ENCODE measurements at places on chromosomes 3 and 15.

GRCh38 chr3:190175490-190175889 is 54.8 kb upstream of the P3H2 start:
- no peak for DNase-seq

DNA sequence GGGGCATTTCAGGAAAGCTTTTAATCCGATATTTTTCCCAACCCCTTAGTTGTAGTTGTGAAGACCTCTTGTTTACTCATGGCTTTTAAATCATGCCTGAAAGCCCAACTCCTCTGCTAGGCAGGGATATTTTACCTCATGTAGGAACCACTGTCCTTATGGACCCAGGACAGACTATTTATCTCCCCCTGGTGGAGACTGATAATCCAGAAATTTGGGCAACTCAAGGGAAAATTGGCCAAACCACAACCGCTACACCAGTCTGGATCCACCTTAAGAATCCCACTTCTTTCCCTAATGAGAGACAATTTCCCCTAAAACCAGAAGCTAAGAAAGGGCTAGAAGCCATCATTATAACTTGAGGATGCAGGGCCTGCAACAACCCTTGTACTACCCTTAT is 248.1 kb upstream of the STAC start:
- no peak for DNase-seq

- no peak for DNase-seq
These were observed 1.8 kb downstream of the ICE2 start for GRCh38 chr15:60477164-60477563.

GRCh38 chr3:143306407-143306806 is 186.8 kb downstream of the CHST2 start:
- no peak for DNase-seq

DNA sequence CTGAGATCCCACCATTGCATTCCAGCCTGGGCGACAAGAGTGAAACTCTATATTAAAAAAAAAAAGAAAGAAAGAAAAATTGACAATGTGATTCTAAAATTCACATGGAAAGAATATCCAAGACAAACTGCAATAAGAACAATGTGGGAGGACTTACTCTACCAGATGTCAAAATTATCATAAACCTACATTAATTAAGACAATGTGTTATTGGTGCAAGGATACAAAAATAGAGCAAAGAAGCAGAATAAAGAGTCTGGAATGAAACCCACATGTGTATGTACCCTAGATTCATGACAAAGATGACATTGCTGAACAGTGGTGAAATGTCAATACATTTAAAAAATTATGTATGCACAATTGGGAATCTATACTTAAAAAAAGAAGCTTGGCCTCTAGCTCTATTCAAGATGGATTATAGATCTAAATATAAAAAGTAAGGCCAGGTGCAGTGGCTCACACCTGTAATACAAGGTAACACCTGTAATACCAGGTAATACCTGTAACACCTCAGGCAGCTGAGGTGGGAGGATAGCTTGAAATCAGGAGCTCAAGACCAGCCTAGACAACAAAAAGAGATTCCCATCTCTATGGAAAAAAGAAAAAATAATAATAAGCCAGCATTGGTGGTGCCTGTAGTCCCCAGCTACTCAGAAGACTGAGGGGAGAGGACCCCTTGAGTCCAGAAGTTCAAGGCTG is 45.7 kb downstream of the ZBTB11 start:
- DNase-seq = no peak

GRCh38 chr3:119831022-119831421 is 49.1 kb downstream of the NR1I2 start:
- no peak for DNase-seq

- DNase-seq = no peak
These were observed 28.1 kb downstream of the ATRIP start for GRCh38 chr3:48474619-48475018.

GRCh38 chr3:113274425-113275257 is 63.3 kb downstream of the BOC start:
- DNase-seq = no peak

GRCh38 chr3:32994045-32994444 is 42.6 kb downstream of the CCR4 start:
- DNase-seq = no peak

GRCh38 chr3:70506775-70507174 is 194.3 kb upstream of the MDFIC2 start:
- no peak for DNase-seq

DNA sequence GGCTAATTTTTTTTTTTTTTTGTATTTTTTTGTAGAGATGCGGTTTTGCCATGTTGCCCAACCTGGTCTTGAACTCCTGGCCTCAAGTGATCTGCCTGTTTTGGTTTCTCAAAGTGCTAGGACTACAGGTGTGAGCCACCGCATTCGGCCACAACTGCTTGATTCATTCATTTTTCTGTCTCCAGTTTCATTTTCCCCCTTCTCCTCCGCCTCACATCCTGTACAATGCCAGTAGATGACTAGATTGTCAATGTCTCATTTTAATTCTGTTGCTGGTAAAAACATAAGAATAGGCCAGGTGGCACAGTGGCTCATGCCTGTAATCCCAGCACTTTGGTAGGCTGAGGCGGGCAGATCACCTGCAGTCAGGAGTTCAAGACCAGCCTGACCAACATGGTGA is 12.0 kb upstream of the ZNF592 start:
- DNase-seq = no peak

GRCh38 chr15:101733545-101733944 is 9.3 kb upstream of the TARS3 start:
- no peak for DNase-seq

DNA sequence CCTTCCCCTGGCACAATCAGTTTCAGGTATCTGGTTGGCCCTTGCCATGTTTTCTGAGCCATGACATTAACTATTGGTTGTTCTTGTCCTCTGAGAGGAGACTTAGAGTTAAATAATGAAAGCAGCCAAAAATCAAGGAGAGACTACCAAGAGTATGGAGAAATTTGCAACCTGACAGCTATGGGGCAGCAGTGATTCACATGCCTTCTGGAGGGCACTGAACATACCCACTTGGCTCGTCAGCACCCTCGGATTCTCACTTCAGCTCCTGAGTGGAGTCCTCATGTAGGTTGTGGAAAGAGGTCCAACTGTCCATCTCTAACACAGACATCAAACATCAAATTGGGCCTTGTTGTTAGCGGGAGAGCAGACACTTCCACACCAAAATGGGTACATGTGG is 265.6 kb downstream of the EBLN2 start:
- no peak for DNase-seq

DNA sequence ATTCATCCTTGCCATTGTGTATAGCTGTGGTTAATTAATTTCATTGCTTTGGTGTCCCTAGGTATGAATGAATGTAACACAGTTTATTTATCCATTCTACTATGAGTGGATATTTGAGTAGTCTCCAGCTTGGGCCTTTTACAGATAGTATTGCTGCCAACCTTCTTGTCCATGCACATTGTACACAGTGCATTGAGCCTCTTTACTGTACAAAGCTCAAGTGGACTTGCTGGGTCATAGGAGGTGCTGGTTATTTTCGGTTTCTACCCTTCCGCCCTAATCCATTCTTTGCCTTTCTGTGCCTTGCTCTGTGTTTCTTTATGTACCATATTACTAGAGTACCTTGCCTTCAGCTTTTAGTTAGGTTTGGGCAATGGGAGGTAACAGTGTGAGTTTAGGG is 60.7 kb downstream of the DUT start:
- DNase-seq = no peak

GRCh38 chr3:117628823-117629291 is 919.3 kb downstream of the TUSC7 start:
- peak; percentile 68 for DNase-seq

DNA sequence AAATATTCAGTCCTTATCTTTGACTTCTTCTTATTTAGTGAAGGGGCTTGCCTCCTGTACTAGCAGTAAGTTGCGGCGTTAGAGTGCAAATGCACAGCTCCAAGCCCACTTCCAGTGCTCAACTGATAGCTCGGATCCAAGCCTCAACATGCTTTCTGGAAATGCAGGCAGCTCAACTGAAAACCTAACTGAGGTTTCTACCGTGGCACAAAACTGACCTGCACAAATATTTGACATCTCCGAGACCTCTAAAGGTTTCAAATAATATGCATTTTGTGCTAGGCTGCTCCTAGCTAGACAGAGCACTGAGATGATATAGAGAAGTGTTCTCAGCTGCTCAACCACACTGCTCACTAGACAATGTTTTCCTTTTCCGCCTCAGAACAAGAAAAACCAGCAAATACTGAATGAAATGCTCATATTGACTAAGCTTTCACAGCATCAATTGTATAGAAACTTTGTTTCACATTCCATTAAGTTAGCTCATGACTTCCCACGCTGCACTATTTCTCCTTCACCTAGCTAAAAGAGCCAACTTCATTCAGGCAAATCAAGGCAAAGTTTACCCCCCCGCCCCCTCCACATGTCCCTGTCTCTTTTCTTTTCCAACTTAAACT is 822 bp downstream of the ZNF385D start:
- DNase-seq = peak; percentile 2

- peak; percentile 82 for DNase-seq
These were observed 43.8 kb upstream of the SLC6A6 start for GRCh38 chr3:14358426-14359211.

GRCh38 chr3:189586941-189587663 is 44.1 kb upstream of the TP63 start:
- no peak for DNase-seq

DNA sequence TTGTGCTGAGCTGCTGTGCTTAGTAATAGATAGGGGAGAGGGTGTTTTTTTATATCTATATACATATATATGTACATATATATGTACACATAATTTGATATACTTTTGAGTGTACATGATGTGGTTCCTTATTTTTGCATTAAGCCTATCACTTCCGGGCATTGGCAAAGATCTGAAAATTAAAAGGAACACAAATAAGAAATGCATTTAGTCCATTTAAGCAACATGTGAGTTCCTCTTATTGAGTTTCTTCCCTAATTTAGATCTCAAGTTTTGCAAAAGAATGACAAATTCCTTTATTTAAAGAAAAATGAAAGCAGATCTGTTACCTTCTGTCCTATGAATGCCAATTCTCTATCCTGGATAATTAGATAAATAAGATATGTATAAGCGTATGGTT is 435.1 kb downstream of the LPP start:
- DNase-seq = no peak

GRCh38 chr3:129224984-129225393 is 24.4 kb upstream of the COPG1 start:
- DNase-seq = peak; percentile 88

- peak; percentile 23 for DNase-seq
These were observed at the start of gene RAB6B for GRCh38 chr3:133895208-133896001. Gene RAB6B, minus strand, starts transcription at chr3:133895882. Its CDS starts 416 bp downstream, at chr3:133895466.

GRCh38 chr3:102206511-102207031 is 228.2 kb upstream of the ZPLD1 start:
- DNase-seq = peak; percentile 76

DNA sequence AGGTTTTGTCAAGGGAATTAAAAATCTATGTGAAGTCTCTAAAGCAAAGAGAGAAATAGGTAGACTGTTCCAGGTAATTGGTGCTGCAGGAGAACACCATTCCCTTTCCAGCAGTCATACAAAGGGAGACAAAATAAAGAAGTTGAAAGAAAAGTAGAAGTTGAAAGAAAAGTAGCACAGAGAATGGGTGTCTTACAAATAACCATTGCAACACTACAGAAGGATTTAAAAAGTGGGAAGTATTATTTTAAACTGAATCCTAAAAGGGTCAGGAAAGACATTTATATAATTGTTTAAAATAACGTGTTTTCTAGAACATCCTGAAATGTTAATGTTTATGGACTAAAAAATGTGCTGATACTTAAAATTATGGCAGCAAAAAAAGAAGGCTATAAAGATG is 223.8 kb downstream of the RSRC1 start:
- DNase-seq = no peak

GRCh38 chr3:132783152-132783551 is 60.9 kb upstream of the NPHP3 start:
- DNase-seq = no peak

- DNase-seq = no peak
These were observed 245.5 kb upstream of the MDFIC2 start for GRCh38 chr3:70557976-70558375.

- DNase-seq = no peak
These were observed 114.7 kb upstream of the LINGO1 start for GRCh38 chr15:77747175-77748077.

GRCh38 chr3:14241716-14242115 is 63.1 kb downstream of the LSM3 start:
- DNase-seq = no peak

DNA sequence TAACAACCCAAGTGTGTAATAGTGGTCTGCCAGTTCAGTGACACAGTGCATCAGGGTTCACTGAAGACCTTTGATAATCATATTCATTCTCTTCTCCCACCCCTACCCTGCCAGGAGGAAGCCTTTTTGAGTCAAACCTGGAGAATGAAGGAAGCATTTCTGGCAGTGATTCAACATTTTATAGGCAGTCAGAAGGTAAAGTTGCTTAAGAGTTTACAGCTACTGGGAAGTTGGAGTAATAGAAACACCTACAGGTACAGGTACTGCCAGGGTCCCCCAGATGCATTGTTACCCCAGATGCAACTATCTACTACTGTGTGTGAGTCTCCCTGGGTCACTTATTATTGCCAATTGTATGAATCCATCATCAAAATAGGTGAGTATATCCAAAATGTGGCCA is 146.9 kb upstream of the EIF1B start:
- no peak for DNase-seq

DNA sequence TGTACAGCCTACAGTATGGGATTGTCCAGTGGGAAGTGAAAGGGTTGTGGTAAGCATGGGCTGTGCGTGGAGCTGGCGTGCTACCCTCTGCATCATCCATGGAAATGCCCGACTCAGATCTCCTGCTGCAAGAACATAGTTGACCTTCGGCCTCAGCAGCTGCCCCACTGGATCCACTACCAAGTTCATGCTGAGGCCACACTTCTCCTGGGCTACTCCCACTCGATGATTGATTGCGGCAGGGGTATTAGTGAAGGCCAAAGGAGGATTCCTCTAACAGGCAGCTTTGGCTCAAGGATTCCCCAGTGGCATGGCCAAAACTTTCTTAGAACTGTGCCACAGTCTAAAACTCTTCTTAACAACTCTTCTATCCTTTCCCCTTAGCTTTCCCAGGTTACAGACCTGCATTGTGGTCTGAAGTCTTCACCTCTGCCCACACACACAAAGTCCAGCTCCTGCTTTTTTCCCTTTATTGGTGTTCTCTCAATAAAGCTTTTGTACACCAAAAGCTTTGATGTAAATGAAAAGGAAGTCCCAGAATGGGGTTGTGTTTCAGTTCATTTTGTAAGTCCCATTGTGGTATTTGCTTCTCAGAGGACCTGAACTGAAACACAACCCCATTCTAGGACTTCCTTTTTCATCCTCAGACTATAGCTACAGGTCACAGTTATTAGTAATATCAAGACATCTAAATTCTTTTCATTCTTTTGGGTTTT is 4.9 kb upstream of the TBC1D5 start:
- no peak for DNase-seq

GRCh38 chr15:40787344-40787841 is 17.6 kb downstream of the C15orf62 start:
- DNase-seq = peak; percentile 63

- no peak for DNase-seq
These were observed 6.4 kb downstream of the PSTPIP1 start for GRCh38 chr15:77001351-77001750.

DNA sequence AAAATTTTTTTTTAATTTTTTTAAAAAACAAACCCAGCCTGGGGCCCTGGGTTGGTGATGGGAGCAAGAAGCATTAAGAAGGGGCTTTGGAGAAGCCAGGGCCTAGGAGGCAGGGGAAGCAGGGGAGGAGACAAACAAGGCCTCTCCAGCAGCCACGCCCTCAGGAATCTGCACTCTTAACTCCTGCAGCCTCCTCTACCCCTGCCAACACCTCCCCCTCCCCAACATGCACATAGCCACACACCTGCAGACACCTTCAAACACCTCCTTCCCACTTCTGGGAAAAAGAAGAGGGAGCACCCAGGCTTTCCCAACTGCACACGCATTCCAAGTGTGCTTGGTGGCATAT is 2.7 kb upstream of the DCAF1 start:
- DNase-seq = no peak
